Sigmoid colon (tissue), 7 donors: ENCODE measurements at places on chromosomes 4 and X.

DNA sequence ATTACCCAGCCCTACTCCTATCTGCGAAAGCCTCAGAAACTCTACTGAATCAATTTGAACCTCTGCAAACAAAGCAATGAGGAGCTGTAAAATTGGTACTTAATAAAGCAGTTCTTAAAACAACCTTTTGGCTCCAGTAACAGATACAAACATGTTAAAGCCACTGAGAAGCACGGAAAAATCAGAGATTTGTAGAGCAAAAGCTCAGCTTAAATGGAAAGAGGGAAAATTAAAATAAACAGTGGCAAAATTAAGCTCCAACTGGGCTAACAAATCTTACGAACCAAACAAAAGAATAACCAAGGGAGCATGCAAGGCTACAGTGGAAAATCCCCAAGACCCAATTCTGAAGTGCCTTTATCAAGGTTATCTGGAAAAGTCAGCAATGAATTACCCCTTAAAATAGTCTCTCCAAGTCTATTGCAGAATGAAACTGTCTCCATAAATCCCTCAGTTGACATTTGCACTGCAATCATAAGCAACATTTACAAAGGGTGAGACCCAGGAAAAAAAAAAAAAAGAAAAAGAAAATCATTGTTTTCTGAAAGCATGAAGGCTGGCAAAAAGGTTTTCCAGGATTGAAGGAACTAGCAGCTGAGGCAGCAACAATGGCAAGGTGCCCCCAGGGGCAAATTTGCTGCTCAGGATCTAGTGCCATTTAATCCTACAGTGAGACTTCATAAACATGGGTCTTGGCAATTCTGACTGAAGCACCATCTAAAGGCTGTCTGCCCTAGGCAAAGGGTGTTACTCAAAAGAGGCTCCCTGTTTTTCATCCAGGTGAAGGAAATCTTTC is 40.1 kb downstream of the USP46 start:
- no peak overlapping the region for H3K27ac ChIP-seq
- H3K4me3 ChIP-seq = no peak overlapping the region
- no peaks in the 10 kb centered on the region for H3K27me3 ChIP-seq
- no peaks in the 10 kb centered on the region for H3K36me3 ChIP-seq
- DNase-seq = no peak

- peaks cover 26% of the 10 kb centered on the region for H3K27me3 ChIP-seq
- H3K4me1 ChIP-seq = no peaks in the 10 kb centered on the region
- no peak overlapping the region for H3K4me3 ChIP-seq
- no peak overlapping the region for H3K27ac ChIP-seq
These were observed 7.6 kb upstream of the DUSP9 start for GRCh38 chrX:153639177-153640044.

GRCh38 chr4:145907812-145908211 is 30.8 kb downstream of the ZNF827 start:
- no peak overlapping the region for H3K27ac ChIP-seq
- no peaks in the 10 kb centered on the region for H3K36me3 ChIP-seq
- no peak overlapping the region for H3K4me3 ChIP-seq
- no peak for DNase-seq
- no peaks in the 10 kb centered on the region for H3K4me1 ChIP-seq

GRCh38 chr4:77263247-77263646 is 106.2 kb downstream of the CCNG2 start:
- DNase-seq = no peak
- no peaks in the 10 kb centered on the region for H3K4me1 ChIP-seq
- no peak overlapping the region for H3K4me3 ChIP-seq
- no peaks in the 10 kb centered on the region for H3K36me3 ChIP-seq
- H3K27ac ChIP-seq = no peak overlapping the region

GRCh38 chr4:88242144-88242543 is 42.2 kb downstream of the PPM1K start:
- DNase-seq = no peak
- no peaks in the 10 kb centered on the region for H3K27me3 ChIP-seq
- no peak overlapping the region for H3K4me3 ChIP-seq
- no peaks in the 10 kb centered on the region for H3K4me1 ChIP-seq
- no peaks in the 10 kb centered on the region for H3K36me3 ChIP-seq

DNA sequence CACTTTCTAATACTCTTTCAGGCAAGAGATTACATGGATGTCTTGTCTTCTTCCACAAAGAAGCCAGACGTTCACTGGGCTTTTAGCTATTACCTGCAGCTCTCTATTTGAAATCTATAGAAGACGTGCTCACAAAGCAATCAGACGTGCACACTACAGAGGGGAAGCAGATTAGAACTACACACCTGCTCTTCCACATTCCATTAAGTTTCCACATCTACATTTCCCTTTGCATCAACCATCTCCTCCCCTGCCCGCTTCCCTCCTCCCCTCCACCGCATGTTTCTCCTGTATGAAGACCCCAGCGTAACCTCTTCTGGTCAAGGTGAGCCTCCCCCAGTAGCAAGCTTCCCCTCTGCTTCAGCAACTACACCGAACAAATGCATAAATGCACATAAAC is 119.8 kb downstream of the DHX15 start:
- no peak for DNase-seq
- no peak overlapping the region for H3K27ac ChIP-seq
- H3K36me3 ChIP-seq = no peaks in the 10 kb centered on the region
- H3K4me3 ChIP-seq = no peak overlapping the region

DNA sequence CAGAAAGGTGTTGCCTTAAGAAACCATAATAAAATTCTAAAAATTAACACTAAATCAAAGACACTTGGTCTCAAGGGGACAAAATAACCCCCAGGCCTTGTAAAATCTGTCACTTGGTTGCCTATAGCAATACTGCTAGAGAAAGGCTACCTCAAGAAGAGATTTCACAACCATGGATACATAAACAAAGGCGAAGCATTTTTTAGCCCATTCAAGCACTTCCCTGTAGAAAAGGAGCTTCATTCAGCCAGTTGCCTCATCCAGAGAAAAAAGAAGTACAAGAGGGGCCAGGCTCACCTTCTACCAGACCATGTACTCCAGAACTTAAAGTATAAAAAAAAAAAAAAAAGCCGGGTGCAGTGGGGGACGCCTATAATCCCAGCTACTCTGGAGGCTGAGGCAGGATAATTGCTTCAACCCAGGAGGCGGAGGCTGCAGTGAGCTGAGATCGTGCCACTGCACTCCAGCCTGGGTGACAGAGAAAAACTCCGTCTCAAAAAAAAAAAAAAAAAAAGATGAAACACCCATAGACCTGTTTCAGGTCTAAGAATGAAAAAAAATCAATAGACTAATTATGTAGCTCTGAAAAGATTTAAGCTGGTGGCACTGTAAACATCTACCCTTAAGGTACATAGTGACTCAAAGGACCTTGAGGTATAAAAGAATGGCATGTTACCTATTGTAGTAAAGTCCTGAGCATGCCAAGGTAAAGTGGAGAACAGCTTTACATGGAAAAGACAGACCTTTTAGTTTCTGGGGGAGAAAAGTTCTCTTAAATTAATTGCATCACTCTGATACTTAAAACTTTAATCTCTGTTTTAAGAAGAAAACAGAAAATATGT is 18.0 kb downstream of the RUFY3 start:
- peaks cover 16% of the 10 kb centered on the region for H3K4me1 ChIP-seq
- no peaks in the 10 kb centered on the region for H3K36me3 ChIP-seq
- no peak overlapping the region for H3K27ac ChIP-seq

GRCh38 chr4:158461336-158461735 is 60.3 kb upstream of the RXFP1 start:
- no peaks in the 10 kb centered on the region for H3K4me1 ChIP-seq
- no peak for DNase-seq
- H3K27ac ChIP-seq = no peak overlapping the region
- no peaks in the 10 kb centered on the region for H3K36me3 ChIP-seq

GRCh38 chrX:15310117-15310516 is 5.3 kb downstream of the ASB11 start:
- no peak overlapping the region for H3K4me3 ChIP-seq
- H3K27me3 ChIP-seq = no peaks in the 10 kb centered on the region
- DNase-seq = no peak
- H3K36me3 ChIP-seq = no peaks in the 10 kb centered on the region
- no peaks in the 10 kb centered on the region for H3K4me1 ChIP-seq

DNA sequence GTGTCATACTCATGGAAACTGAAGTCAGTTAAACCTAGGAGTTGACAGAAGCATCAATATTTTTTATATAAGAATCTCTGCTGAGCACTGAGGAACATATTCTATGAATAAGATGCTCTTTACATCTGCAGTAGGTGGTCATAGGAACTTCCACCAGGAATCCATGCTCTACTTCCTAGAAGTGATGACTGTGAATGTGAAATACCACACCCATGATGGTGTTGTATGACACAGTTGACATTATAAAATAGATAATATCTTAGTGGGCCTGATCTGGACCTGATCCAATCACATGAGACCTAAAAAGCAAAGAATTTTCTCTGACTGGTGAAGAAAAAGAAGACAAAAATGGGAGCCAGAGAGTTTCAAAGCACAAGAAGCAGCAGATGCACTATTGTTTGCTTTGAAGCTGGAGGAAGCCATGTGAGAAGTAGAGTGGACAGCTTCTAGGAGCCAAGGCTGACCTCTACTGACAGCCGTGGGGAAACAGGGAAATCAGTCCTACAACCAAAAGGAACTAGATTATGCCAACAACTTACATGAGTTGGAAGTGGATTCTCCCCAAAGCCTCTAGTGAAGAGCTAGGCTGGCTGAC is 68.6 kb upstream of the HS3ST1 start:
- H3K27ac ChIP-seq = no peak overlapping the region
- H3K36me3 ChIP-seq = no peaks in the 10 kb centered on the region
- no peaks in the 10 kb centered on the region for H3K27me3 ChIP-seq
- H3K4me1 ChIP-seq = no peaks in the 10 kb centered on the region

- H3K27me3 ChIP-seq = no peaks in the 10 kb centered on the region
- no peak overlapping the region for H3K27ac ChIP-seq
- H3K4me1 ChIP-seq = no peaks in the 10 kb centered on the region
- no peak for DNase-seq
- no peaks in the 10 kb centered on the region for H3K36me3 ChIP-seq
- no peak overlapping the region for H3K4me3 ChIP-seq
These were observed 38.6 kb upstream of the NEIL3 start for GRCh38 chr4:177271091-177271490.

DNA sequence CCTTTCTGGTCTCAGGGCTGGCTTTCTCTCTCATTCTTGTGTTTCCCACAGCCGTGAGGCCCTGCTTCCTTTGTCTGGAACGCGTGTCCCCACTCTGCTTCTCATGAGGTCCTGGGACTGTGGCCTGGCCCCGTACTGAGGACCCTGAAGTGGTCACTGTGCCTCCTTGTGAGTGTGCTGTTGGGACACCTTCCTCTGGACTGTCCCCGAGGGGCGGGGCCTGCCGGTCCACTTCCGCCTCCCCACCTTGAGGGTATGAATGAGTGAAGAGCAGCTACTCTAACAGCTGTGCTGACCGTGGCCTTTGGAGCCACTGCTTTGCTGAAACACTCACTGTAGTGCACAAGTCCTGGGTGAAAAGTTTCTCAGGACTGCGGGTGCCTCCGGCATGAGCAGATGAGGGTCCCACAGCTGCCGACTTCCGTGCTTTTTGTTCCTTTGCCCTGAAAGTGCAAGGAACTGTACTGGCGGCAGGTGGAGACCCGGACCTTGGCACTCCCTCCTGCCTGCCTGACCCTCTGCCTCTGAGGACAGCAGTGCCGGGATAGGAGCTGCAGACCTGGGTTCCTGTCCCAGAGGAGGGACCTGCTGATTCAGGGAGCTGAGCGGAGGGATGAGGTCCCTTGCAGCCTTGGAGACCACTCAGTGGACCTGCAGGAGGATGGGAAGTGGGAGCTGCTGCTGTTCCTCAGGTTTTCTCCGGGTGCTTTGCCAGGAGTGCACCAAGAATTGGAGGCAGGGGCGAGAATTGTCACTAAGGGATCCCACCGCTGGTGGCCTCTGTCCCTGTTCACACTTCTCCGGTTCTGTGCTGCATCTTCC is 38.0 kb downstream of the HTT-AS start:
- H3K4me1 ChIP-seq = no peaks in the 10 kb centered on the region
- H3K36me3 ChIP-seq = no peaks in the 10 kb centered on the region
- H3K4me3 ChIP-seq = no peak overlapping the region
- H3K27ac ChIP-seq = no peak overlapping the region
- no peaks in the 10 kb centered on the region for H3K27me3 ChIP-seq

GRCh38 chr4:133869486-133869885 is 332.1 kb downstream of the PABPC4L start:
- no peak overlapping the region for H3K27ac ChIP-seq
- no peaks in the 10 kb centered on the region for H3K36me3 ChIP-seq
- H3K4me1 ChIP-seq = no peaks in the 10 kb centered on the region

DNA sequence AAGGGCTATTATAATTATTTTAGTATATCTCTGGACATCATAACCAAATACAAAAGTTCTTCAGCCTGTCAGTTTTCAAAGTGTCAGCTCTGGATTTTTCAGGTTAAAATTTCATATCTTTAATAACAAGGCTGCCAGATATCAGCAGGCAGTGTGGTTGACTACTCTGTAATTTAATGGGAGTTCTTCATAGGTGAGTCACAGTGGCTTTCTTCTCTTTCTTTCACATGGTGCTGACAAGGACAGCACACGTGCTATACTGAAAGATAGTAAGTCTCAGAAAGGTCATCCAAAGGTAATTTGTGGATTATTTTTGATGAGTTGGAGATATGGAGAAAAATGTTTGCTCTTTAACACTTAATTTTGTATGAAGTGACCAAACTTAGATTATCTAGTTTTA is 43.2 kb downstream of the GALNT7 start:
- no peaks in the 10 kb centered on the region for H3K27me3 ChIP-seq
- no peak overlapping the region for H3K27ac ChIP-seq
- peaks cover 25% of the 10 kb centered on the region for H3K4me1 ChIP-seq
- no peak overlapping the region for H3K4me3 ChIP-seq
- no peaks in the 10 kb centered on the region for H3K36me3 ChIP-seq

DNA sequence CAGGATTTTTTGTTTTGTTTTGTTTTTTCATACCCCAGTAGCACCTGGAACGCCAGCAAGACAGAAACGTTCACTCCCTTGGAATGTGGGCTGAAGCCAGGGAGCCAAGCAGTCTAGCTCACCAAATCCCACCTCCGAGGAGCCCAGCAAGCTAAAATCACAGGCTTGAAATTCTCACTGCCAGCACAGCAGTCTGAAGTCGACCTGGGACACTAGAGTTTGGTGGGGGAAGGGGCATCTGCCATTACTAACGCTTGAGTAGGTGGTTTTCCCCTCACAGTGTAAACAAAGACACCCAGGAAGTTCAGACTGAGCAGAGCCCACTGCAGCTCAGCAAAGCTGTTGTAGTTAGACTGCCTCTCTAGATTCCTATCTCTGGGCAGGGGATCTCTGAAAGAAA is 99.6 kb upstream of the FGF16 start:
- H3K27me3 ChIP-seq = no peaks in the 10 kb centered on the region
- DNase-seq = no peak
- H3K27ac ChIP-seq = no peak overlapping the region
- no peak overlapping the region for H3K4me3 ChIP-seq
- no peaks in the 10 kb centered on the region for H3K4me1 ChIP-seq
